Fibroblast of skin of right biceps (primary cell): ENCODE measurements at places on chromosomes 16 and 17.

DNA sequence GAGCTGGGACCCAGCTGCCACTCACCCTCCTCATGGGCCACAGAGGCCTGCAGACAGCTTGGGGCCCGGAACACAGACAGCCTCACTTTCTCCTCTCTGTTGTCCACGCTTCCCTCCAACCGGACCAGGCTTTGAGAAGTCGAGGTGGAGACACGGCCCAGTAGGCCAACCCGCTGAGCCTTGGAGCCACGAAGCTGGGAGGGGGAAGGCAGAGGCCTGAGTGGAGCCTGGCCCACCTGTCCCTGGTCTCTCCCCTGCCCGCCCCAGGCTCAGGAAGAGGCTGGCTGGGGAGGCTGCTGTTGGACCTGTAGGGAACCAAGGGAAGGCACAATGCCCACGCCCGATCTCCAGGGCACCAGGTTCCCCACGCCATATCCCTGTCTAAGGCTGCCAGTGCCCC lies 48.1 kb downstream of the RMI2 start:
- no peak for DNase-seq

- DNase-seq: no peak
Observed at GRCh38 chr17:73733517-73733916, 89.3 kb upstream of the SDK2 start.

GRCh38 chr16:73016488-73016830 lies 31.5 kb downstream of the ZFHX3 start:
- no peak for DNase-seq

- DNase-seq: peak; percentile 66
Observed at GRCh38 chr16:11407047-11407982, 62.1 kb downstream of the RMI2 start.

DNA sequence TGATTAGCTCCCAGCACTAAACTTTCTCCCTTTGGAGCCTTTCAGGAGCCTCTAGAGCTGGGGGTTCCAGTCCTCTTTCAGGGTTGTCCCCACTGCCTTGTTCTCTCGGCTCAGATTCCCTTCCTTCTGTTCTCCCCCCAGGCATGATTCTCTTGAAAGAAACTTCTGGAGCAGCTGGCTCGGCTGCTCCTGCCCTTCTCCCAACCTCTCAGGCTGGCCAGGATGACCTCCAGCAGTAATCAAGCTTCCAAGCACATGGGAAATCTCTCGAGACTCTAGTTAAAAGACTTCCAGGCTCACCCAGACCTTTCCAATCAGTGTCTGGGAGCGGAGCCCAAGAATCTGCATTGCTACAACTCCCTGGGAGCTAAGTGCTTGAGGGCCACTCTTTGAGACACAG lies 3.6 kb downstream of the SDK2 start:
- DNase-seq: no peak

DNA sequence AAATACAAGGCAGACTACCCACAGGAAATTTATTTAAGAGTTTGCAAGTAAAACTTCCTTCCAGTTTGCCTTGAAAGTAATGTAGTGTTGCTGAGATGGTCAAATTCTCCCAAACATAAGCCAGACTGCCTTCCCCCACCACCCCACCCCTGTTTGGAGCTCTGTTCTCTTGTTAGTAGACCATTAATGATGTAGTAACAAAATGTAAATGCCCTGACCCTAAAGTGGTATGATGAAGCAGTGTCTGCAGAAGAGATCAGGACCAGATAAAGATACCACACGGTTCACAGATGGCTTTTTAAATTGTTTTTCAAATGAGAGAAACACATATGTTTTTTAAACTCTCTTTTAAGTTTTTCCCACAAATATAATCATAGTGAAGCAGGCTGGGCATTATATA lies 136.4 kb upstream of the TMEM97 start:
- no peak for DNase-seq

DNA sequence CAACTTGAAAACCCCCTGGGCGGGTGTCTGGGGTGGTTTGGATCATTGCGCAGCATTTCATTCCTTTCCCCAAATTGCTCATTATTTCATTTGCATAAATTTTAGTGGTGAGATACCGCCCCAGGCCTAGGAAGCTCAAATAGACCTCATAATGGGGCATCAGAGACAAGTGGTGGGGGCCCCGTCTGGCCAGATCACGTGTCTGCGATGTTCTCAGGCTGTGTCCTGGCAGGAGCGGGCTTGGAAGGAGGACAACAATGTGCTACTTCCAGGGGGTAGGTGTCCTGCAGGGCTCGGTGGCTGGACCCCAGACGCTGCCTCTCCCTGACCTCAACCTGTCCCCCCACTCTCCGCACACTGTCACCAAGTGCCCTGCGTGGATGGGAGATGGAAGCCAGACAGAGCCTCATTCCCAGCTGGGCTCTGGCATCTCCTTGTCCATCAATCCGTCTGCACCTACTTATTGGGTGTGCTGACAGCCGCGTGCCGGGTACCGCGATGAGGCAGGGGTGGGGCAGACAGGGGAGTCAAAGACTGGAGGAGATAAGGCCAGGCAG lies 116.9 kb downstream of the NTN1 start:
- peak; percentile 26 for DNase-seq

- no peak for DNase-seq
Observed at GRCh38 chr17:79033741-79034501, 10.0 kb downstream of the C1QTNF1 start.

GRCh38 chr16:375212-375611 lies 4.9 kb upstream of the MRPL28 start:
- DNase-seq: no peak

DNA sequence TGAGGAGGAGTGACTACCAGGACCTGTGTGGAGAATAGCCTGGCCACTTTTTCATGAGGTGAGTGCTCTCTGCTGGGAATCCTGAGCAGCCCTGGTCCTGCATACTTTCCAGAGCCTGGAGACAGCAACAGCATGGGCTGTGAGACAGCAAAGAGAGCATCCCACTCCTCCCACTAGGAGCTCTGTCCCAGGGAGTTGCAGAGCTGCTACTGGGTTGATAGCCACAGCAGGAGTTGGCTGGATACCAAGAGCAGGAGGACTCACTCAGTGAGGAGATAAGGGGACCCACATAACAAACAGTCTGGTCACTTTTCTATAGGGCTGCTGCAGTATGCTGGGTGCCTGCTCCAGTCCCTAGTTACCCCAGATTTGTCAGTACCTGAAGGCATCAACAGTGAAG lies 439.3 kb upstream of the CDH8 start:
- no peak for DNase-seq

DNA sequence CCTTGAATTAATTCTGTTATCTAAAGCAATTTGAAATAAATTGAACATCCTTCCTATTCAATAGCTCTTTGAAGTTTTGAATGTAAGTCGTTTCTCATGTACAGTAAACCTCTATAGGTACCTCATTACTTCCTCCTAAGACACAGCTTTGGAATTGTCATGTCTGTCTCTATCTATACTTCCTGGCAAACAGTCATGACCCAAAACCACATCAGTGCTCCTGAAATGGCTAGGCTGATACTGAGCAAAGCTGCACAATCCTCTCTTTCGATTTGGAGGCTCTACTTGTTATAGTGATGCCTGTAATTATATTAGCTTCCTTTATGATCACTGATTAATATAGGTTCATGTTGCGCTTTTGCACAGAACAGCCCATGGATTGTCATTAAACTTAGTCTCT lies 110.1 kb downstream of the ADAMTS18 start:
- no peak for DNase-seq

DNA sequence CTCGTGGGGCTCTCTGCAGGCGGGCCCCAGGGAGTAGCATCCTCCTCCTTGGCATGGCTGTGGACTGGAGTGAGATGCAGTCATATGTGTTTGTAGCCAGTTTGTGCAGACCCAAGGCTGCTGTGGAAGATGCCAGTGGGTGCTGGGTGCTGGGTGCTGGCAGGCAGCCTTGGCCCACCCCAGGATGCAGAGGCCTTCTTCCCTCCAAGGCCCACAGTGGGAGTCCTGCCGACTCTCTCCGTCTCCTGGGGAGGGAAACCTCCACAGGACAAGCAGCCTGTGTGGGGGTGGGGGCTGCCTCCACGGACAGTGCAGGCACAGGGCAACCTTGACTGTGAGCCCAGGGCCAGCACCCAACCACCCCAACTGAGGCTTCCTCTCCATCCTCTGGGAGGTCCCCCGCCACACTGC lies 13.8 kb upstream of the TMEM92 start:
- DNase-seq: no peak

- peak; percentile 35 for DNase-seq
Observed at GRCh38 chr17:74631468-74632450, 8.2 kb upstream of the CD300E start.

DNA sequence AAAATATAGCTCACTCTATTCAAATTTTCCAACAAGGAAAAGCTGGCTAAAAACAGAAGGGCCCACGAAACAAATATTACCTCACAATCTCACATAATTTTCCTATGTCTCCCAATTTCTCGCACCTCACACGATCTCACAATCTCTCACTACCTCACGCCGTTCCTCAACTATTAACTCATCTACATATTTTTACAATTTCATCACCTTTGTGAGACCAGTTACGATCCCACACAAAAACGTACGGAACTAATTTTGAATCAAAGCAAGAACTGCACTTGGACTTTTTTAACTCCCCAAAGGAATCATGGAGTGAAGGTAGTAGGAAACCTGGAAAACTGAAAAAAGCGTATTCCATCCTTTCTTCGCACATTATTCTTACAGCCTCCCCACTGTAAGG lies 1.1 kb downstream of the CBX1 start:
- peak; percentile 78 for DNase-seq

DNA sequence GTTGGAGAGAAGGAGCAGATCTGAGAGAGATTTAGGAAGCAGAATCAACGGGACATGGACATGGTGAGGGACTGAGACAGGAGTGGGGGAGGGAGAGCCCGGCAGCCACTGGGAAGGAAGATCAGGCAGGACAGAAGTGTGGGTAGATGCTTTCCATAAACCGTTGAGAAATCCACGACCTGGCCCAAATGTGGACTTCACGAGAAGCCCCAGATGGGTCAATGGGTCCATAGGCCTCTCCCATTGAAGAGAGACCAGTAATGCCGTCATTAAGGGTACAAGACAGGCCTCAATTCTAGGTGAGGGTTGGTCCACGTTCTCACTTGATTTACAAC lies 530 bp upstream of the CCL22 start:
- no peak for DNase-seq

DNA sequence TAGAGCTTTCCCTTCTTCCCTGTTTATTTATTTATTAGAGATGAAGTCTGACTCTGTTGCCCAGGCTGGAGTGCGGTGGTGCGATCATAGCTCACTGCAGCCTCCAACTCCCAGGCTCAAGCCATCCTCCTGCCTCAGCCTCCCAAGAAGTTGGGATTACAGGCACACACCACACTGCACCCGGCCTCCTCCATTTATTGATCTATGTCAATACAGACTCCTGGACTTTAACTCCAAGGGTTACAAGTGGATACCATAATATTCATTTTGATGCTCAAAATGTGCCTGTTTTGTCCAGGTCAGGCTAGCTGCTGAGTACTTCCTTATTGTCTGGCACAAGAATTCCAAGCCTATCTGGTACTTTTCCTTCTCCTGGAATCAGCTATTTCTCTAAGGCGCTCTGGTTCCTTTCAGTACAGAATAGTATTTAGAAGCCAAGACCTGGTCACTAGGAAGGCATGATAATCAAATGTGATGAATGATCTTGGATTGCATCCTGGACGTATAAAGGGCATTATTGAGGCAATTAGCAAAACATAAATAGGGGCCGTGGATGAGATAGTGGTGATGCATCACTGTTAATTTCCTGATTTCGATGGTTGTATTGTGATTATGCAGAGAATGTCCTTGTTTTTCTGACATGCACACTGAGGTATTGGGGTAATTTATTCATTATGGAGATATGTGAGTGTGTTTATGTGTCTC lies 21.7 kb downstream of the IL4R start:
- peak; percentile 51 for DNase-seq

DNA sequence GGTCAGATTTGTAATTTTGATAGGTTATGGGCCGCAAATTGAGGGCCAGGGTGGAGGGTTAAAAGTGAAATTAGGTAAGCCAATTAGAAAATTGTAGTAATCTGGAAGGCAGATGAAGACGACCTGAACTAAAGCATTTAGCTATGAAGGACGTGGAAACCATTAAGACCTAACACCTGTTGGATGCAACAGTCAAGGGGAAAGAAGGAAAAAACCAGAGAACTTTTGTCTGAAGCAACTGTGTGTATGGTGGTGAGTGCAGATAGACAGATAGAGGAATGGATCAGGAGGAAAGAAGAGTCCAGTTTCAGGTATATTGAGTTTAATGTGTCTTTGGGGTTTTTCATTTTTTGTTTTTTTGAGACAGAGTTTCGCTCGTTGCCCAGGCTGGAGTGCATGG lies 40.2 kb upstream of the MARCHF10 start:
- no peak for DNase-seq

DNA sequence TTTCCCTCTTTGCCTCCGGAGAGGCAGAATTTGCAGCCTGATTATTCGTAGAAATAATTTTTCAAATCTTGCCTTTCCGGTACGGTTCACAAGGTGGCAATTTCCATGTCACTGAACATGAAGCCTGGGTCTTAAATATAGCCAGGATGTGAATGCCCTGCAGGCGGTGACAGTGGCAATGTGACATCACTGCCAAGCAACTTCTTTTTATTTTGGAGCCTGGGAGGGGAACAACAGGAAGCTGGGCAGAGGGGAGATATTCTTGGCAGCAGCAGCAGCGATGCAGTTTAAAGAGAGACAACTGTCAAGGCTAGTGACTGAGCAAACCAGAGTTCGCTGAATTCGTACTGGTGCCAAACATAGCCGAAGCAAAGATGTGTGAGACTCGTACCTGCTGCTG lies 171.1 kb downstream of the SNX29 start:
- DNase-seq: no peak

GRCh38 chr17:64157669-64158180 lies 27.8 kb upstream of the ERN1 start:
- no peak for DNase-seq

DNA sequence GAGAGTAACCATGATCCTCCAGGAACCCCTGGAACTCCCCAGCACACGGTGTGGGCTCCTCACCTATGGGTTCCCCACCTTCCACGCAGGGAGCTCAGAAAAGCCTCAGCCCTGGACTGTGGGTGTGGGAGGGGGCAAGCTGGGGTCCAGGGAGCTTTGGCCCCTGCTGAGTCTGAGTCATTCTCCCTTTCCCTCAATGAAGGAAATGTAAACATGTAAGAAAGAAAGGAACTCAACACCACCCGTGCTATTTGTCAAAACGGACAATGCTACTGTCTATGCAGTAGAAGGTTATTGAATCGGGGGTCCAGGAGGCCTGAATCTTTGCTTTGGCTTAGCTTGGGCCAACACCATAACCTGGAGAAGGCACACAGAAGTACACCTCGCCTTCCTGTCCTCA lies 222.8 kb downstream of the PMP22 start:
- DNase-seq: no peak
